CD14-positive monocyte (primary cell): ENCODE measurements at places on chromosomes 13 and 19.

- no peak for DNase-seq
Measured at GRCh38 chr13:80952158-80952557, 611.2 kb upstream of the SPRY2 start.

DNA sequence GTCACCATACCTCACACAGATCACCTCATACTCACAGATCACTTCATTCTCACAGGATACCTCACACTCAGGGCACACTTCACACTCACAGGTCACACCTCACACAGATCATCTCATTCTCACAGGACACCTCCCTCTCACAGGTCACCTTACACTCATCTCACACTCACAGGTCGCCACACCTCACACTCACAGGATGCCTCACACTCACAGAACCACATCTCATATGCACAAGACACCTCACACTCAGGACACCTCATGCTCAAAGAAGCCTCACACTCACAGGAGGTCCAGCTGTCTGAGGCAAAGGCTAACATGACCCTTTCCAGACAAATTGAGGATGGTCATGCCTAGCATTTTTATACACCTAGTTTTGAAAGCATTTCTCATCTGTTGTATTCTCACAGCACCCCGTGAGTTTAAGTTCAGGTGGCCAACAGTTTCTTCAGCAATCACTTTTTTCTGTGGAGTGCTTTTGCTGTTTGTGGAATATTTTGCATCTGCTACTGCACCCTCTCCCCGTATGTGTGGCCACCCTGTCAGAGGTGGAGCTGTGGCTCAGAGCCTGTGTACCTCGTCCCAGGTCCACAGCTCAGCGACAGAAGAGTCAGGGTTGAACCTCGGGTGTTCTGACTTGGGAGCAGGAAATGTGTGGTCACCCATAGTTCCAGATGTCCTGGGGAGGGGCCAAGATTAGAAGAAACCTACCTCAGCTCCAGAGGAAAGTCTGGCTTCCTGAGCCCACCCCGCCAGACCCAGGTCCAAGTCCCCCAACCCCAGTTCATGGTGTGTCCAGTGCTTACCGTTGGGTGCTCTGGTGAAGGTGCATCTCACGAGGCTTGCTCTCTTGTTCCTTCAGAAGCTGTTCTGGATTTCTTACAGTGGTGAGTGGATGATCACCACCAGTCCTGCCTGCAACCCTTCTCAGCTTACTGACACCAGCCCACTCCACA is 7.6 kb downstream of the F7 start:
- no peak for DNase-seq

GRCh38 chr13:75787249-75787928 is 151.3 kb downstream of the LMO7 start:
- no peak for DNase-seq

DNA sequence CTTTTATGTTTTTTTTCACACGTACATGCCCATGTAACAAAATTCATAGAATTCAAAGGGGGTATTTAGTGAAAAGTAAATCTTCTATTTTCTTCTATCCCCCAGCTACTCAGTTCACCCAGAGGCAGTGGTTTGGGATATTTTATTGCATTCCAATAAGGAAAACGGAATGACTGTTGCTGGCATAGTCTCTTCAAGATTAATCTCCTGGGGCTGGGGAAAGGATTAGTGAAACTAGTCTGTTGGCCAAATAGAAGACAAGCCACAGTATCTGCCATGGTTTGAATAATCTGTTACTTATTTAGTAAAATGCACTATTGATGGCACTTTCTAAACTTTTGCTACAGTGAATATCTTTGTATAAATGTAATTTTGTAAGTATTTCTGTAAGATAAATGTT is 122.0 kb downstream of the NDFIP2 start:
- DNase-seq, result no peak

- DNase-seq, result peak; percentile 82
Measured at GRCh38 chr13:24160458-24161009, at the start of gene SPATA13. SPATA13 (plus strand) TSS chr13:24160720; CDS start chr13:24222930, 62,210 bp downstream.

GRCh38 chr19:55373306-55373992 is 3.2 kb upstream of the TMEM190 start:
- DNase-seq, result no peak

GRCh38 chr19:18436671-18437490 is 1.1 kb downstream of the ISYNA1 start:
- DNase-seq, result no peak

GRCh38 chr19:55663846-55664536 is 9.2 kb downstream of the U2AF2 start:
- no peak for DNase-seq

DNA sequence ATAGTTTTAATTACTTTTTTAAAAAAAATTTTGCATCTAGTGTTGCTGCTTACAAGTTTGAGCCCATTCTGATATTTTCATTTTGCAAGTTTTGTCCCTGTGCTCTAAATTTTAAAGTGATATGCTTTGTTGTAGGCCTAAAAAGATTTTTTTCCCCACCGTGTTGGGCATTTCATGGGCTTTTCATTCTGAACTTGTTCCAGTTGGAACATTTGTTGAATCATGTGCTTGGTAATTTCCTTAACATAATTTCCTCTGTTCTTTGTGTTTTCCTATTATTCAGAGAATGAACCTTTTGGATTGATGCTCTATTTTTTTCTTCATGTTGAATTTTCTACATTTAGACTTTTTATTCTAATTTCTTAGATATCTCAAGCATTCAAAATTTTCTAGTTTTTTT is 206.4 kb upstream of the SPRY2 start:
- no peak for DNase-seq

- no peak for DNase-seq
Measured at GRCh38 chr13:50589651-50590054, 253.8 kb downstream of the DLEU7 start.

DNA sequence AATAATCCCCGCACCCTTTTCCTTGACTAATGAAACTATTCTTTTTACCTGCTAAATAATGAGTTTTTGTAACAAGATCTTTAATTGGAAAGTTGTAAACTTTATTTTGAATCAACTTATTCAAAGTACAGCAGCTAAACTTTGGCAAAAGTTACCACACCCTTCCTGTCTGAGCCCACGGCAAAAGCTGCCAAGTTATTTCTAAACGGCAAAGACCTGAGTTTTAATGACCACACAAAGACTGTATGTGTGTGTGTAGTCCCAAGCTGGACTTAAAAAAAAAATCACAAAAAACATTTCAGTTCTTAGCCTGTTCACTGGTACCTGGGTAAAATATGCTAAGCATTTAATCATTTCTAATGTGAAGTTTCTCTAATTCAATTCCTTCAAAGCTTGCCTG is 60.7 kb downstream of the ZAR1L start:
- no peak for DNase-seq

DNA sequence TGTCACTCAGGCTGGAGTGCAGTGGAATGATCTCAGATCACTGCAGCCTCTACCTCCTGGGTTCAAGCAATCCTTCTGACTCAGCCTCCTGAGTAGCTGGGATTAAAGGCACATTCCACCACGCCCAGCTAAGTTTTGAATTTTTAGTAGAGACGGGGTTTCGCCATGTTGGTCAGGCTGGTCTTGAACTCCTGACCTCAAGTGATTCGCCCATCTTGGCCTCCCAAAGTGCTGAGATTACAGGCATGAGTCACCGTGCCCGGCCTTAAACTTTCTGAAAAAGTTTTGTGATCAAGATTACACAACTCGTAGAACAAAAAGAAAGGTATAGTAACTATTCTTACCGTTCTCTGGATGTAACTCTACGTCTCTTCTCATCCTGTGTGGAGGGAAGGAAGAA is 21.2 kb downstream of the DNMT1 start:
- DNase-seq, result no peak

DNA sequence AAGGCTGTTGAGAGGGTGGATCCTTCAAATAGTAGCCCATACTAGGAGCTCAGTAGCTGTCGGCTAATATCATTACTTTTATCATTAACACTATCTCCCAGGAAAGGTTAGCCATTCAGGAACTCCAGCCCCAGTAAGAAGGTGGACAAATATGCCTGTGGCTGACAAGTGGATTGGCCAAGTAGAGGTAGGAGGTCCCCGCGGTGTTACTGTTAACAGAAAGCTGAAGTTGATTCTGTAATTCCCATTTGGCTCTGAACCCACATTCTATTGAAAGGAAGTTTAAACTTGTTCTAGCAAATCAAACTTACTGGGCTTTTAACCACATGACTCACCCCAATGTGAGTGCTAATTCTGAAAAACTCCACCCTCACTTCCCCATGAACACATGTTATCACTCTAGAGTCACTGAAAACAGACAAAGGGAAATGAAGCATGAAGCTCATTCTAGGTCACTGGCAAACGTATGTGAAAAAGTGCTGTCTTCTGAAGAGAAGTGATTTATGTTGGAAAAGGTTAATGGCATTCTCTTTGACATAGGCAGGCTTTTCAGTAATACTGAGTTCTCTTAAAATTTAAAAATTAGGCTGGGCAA is 273.5 kb downstream of the FGF14 start:
- DNase-seq, result no peak

- no peak for DNase-seq
Measured at GRCh38 chr19:40006273-40006691, 9.4 kb downstream of the ZNF546 start.

- DNase-seq, result no peak
Measured at GRCh38 chr19:4714016-4714415, 9.6 kb downstream of the DPP9 start.

- no peak for DNase-seq
Measured at GRCh38 chr13:22903301-22903700, 277.5 kb upstream of the SGCG start.

DNA sequence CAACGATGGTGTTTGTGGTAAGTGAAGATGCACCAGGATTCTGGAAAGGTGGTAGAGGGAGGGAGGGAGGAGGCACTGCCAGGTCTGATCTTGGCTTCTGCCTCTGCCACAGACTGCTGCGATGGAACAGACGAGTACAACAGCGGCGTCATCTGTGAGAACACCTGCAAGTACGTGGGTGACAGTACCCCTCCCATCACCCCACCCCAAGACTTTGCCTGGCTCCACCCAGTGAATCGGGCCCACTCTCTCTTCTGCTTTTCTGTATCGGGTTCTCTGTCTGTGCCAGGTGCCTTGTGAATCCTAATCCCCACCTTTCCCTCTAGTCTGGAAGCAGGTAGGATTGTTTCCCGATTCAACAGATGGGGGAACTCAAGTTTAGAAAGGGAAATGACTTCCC is 2.5 kb downstream of the PRKCSH start:
- DNase-seq, result no peak

GRCh38 chr19:14536926-14537692 is 7.7 kb downstream of the TECR start:
- no peak for DNase-seq

GRCh38 chr13:30047154-30047874 is 196.9 kb upstream of the UBL3 start:
- no peak for DNase-seq

GRCh38 chr13:33483471-33483870 is 197.9 kb upstream of the STARD13 start:
- DNase-seq, result no peak

GRCh38 chr13:33575378-33575777 is 242.6 kb upstream of the RFC3 start:
- DNase-seq, result no peak

- DNase-seq, result no peak
Measured at GRCh38 chr13:97221046-97221445, 1.1 kb upstream of the MBNL2 start.

- no peak for DNase-seq
Measured at GRCh38 chr19:2021453-2022140, 6.1 kb upstream of the BTBD2 start.

DNA sequence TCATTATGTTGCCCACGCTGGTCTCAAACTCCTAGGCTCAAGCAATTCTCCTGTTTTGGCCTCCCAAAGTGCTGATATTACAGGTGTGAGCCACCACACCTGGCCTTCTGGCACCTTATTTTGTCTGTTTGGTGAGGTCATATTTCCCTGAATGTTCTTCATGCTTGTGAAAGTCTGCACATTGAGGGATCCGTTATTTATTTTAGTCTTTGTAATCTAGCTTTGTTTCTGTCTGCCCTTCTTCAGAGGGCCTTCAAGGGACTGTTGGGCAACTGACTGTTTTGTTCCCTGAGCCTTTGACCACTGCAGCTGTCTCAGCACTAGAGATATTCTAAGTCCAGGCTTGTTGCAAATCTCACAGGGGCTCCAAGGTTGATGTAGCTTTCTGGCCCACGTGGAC is 110.5 kb upstream of the RFC3 start:
- no peak for DNase-seq

GRCh38 chr13:79360095-79360494 is 46.0 kb downstream of the RBM26 start:
- no peak for DNase-seq

- DNase-seq, result no peak
Measured at GRCh38 chr13:27638521-27638920, 16.8 kb downstream of the POLR1D start.

- peak; percentile 89 for DNase-seq
Measured at GRCh38 chr13:76764429-76764828, 121.8 kb downstream of the KCTD12 start.

DNA sequence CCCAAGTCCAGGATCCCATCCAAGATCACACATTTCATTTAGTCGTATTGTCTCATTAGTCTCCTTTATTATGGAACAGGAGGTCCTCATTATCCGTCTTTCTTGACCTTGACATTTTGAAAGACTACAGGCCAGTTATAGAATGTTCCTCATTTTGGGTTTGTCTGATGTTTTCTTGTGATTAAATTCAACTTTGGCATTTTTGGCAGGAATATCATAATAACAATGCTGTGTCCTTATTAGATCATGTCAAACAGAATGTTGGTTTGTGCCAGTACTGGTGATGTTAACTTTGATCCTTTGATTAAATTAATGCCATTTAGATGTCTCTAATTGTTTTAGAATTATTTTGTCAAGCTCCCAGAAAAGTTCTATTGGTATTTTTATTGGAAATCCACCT is 106.5 kb upstream of the FRY start:
- no peak for DNase-seq

DNA sequence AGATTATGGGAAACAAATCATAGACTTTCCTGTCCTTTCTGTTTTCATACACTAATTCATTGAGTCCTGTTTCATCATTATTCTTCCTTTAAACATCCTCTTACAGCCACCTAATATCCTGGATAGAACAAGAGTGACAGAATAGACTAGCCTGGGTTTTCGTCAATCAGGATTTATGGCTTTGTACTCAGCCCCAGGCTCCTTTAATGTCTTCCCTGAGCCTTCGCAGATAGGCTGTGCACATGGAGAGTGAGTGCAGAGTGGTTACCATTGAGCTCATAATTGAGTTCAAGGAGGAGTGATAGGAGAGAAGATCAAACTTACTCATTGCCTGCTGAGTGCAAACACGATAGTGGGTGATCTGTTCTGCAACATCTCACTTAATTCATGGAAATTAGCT is 304.9 kb downstream of the TDRD3 start:
- DNase-seq, result no peak

GRCh38 chr19:46954993-46955812 is 64.4 kb upstream of the NPAS1 start:
- DNase-seq, result peak; percentile 24
